ENCODE measurements at places on chromosomes 13 and 19. TPM values are rescaled to one million over a fixed set of nuclear protein-coding genes. Genes with fewer than 3 reads are reported as not detected.

DNA sequence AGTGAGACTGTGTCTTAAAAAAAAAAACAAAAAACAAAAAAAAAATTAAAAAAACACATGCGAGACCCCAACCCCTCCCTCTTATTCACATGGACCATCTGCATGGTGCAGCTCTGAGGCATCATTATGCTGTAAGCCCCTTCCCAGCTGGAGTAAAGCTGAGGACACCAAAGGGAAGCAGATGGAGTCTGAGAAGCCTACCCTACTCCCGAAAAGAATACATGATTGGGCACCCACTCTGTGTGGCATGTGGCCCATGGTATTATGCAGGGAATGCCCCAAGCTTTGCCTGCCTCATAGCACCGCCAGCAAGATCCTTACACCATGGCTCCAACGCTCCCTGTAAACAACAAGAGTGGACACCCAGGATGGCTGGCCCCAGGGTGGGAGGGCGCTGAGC, 4.7 kb downstream of the PTH2 start:
- DNase-seq, result no peak

DNA sequence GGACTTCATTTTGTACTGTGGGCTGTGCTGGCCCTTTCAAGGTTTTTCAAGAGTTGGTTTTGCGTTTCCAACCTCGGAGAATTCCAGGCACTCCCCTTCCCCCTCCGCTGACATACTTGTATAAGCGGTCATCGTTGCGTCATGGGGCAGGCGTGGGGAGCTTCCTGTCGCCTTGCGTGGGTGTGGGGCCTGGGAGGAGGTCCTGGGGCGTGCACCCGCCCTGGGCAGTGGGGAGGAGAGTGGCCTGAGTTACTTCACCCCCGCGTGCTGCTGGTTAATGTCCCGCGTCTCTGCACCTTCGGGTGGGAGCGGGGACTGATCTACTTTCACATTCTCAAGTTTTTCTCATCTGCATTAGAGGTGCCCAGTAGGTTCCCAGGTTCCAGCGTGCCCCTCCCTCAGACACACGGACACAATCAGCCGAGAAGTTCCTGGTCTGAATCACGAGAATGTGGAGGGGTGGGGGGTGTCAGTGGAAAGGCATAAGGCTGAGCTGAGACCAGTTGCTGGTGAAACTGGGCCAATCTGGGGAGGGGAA, 4.1 kb downstream of the IER2 start:
- DNase-seq, result peak; percentile 80

DNA sequence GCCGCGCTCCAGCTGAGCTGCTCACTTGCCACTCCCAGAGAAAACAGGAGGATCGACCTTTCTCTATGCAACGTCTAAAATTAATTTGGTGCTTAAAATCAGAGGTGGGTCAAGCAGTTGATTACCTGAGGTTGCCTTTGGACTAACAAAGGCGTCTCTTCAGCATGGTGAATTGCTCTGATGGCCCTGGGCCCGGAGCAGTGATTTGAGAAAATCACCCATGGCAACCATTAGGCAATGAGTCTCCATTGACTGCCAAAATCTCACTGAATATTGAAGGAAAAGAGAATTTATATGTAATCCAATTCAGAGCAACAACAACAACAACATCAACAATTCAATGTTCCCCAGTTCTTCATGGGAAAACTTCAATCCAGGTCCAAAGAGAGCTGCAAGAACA, 61.8 kb downstream of the IRS2 start:
- DNase-seq, result no peak

DNA sequence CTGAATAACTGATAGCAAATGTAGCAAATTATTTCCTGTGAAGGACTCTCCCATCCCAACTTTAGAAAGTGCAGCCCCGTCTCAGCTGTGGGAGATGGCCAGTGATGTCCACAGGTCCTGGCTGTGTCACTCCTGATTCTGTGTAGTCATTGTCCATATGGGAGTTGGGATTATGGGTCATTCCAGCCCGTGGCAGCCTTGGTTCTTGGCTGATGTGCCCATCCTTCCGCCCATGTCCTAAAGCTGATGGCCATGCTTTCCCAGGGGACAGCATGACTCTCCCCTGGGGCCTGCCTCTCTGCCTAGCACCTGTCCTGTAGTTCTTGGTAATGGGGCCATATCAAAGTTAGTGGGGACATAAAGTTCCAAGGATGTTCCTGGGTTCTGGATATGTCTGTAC, 43.9 kb upstream of the C1QTNF9 start:
- no peak for DNase-seq

- DNase-seq, result no peak
Observed at GRCh38 chr19:58395220-58395978, at the start of gene RNF225. Gene RNF225, plus strand, starts transcription at chr19:58395656. Its CDS starts 434 bp downstream, at chr19:58396090.

GRCh38 chr13:49791315-49791710, 1.2 kb downstream of the KPNA3 start:
- peak; percentile 28 for DNase-seq

DNA sequence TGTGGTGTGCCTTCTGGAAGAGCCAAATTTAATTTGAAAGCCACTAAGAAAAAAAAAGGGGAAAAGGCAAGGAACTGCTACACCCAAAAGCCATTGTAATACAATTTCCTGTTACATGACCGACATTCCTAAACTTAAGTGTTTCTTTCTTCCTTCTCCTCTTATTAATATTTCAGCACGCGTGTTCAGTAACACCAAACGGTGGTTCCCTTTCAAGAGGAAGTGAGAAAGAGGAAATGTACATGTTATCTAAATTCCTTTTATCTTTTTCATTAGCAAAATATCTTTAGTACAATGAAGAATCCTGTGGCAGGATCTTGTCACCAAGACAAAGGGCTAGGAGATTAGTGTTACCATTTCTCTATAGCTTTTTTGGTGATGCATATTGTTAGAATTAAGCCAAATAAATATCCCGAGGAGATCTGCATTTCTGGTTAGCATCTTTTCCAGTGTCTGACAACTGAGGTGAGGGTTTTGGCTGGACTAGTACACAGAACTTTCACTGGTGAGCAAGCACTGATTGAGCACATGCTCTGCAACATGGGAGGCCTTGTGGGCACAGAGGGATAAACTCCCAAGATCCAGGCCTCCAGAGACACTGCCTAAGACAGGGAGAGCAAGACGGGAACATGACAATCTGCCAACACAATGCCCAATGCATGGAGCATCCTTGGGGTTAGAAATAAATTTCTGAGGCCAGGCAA, 22.1 kb downstream of the LATS2 start:
- DNase-seq, result no peak

Gene VSIG10L
- 19.2 TPM for total RNA-seq
